Hepatocyte (in vitro differentiated cells): ENCODE measurements at places on chromosomes 3 and 15. TPM values are rescaled to one million over a fixed set of nuclear protein-coding genes. Genes with fewer than 3 reads are reported as not detected.

- DNase-seq, result no peak
Measured at GRCh38 chr3:188528396-188528795, 374.4 kb downstream of the LPP start.

- no peak for DNase-seq
Measured at GRCh38 chr15:45606413-45606812, 19.2 kb downstream of the BLOC1S6 start.

DNA sequence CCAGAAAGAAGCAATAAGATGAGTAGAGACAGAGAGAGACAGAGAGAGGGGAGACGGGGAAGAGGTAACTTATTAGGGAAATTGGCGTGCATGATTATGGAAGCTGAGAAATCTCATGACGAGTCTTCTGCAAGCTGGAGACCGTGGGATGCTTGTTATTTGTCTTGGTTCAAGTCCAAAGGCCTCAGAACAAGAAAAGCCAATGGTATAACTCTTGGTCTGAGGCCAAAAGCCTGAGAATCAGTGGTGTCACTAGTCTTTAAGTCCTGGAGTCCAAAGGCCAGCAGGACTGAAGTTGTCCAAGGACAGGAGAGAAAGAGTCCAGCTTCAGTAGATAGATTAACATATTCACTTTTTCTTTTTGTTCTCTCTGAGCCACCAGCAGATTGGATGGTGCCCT lies 613.6 kb downstream of the CADM2 start:
- DNase-seq, result no peak

Gene GRM2
- total RNA-seq, result 0.27 TPM in 1 of 2 replicates, not detected in the other
